Activated CD8-positive, alpha-beta T cell treated with anti-CD3 and anti-CD28 coated beads, Interleukin-2, amount 10 ng/mL, durations not matched to agents 7 days and 5 days (primary cell): ENCODE measurements at places on chromosomes 2 and 18. TPM values are rescaled to one million over a fixed set of nuclear protein-coding genes. Genes with fewer than 3 reads are reported as not detected.

EMX1 gene
- not detected for total RNA-seq

DNA sequence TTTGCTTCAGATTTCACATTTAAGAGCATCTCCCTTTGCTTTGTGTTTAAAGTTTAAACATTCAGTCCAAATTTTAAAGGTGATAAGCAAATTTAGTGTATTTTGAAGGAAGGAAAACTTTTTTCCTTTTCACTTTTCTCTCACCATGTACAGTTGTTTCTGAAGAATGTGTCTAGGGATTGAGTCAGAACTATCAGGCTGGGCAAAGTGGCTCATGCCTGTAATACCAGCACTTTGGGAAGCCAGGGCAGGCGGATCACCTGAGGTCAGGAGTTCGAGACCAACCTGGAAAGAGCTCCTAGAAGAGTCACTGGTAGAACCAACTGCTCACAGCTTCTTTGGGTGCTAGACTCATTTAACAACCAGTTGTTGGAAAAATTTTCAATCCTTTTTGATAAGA, 327.0 kb upstream of the THUMPD2 start:
- DNase-seq, result no peak

GRCh38 chr2:63463142-63463541, 125.1 kb downstream of the WDPCP start:
- DNase-seq, result no peak

- DNase-seq, result no peak
Measured at GRCh38 chr18:21930177-21930576, 189.6 kb downstream of the MIB1 start.

SGPP2 gene
- 0.11 TPM for total RNA-seq

GRCh38 chr2:37181726-37182684, 6.5 kb downstream of the SULT6B1 start:
- DNase-seq, result no peak

DNA sequence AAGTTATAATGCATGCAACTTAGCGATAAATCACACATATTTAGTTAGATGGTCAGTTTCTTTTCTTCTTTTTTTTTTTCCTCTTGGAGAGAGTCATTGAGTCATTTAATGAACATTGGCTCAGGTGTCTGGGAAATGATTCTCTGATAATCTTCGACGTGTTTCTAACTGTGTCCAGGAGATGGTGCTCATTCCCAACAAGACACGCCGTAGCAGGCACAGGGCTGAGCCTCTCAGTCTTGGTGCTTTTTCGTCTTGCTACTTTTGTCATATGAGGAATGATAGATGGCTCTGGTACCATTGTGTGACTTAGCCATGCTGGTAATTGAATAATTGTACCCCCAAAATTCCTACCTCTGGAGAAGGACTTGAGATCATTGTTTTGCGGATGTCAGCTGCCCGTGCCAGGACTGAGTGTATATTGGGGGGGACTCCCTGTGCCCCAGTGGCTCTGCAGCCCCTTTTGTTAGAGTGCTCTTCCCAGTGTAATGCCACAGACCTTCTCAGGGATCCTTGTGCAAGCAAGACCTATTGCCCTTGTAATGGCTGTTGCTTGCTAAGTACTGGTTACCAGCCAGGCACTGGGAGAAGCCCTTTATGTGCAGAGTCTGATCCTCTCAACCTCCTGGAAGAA, 107.6 kb upstream of the CYRIA start:
- DNase-seq, result no peak

RSAD2 gene
- 74.5 TPM for total RNA-seq

DNA sequence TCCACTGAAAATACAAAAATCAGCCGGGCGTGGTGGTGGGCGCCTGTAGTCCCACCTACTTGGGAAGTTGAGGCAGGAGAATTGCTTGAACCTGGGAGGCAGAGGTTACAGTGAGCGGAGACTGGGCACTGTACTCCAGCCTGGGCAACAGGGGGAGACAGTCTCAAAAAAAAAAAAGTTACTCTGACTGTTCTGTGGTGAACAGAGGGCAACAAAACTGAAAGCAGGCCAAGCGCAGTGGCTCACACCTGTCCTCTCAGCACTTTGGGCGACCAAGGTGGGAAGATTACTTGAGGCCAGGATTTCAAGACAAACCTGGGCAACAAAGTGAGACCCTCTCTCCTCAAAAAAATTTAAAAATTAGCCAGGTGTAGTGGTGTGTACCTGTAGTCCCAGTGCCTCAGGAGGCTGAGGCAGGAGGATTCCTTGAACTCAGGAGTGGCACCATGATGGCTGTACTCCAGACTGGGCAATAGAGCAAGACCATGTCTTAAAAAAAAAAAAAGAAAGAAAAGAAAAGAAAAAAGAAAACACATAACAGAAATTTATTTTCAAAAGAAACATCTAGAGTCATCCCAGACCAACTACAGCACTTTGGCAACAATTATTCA, 13.6 kb upstream of the RTN4 start:
- DNase-seq, result no peak

DNA sequence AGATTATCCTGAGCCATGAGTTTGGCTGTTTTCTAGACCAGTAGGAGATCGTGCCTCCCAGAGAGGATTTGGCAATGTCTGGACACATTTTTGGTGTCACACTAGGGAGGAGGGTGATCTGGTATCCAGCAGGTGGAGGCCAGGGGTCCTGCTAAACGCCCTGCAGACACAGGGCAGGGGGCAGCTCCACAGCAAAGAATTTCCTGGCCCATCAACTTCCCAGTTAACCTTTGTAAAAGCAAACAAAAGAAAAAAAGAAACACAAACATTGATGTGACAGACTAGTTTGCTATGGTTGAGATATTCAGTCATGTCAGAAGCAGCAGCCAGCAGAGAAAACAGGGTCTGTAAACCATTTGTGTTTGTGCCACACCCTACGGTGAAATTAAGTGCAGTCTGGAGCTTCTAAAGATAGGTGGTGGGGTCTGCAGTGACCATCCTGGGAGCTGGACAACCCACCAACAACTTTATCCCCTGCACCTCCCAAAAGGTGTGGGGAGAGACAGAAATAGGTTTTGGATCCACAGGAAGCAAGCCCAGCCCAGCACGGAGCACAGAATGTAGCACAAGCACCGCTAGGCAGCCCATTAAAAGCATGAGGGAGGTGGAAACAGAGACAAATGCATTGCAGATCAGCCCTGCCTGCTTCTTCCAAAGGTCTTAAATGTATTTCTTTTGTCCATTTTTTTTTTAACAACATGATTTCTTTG, 232.5 kb downstream of the MYT1L start:
- no peak for DNase-seq

NMUR1 gene
- total RNA-seq, result 0.99 TPM

CTLA4 gene
- 3.8 TPM for total RNA-seq

DNA sequence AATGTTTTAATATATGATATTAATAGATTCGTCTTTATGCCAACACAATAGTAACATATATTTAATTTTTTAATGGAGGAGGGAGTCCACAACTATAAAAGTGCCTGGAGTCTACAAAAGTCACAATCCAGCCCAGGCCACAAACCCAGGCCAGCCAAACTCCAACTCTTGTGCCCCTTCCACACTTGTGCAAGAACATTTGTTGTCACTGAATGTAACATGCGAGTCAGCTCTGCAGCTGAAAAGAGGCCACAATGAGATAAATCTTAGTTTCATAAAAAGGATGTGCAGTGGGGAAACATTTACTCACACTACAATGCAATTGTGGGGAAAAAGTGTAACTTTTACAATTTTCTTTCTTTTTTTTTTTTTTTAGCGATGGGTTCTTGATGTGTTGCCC, 110.8 kb downstream of the MCFD2 start:
- DNase-seq, result peak; percentile 13

DNA sequence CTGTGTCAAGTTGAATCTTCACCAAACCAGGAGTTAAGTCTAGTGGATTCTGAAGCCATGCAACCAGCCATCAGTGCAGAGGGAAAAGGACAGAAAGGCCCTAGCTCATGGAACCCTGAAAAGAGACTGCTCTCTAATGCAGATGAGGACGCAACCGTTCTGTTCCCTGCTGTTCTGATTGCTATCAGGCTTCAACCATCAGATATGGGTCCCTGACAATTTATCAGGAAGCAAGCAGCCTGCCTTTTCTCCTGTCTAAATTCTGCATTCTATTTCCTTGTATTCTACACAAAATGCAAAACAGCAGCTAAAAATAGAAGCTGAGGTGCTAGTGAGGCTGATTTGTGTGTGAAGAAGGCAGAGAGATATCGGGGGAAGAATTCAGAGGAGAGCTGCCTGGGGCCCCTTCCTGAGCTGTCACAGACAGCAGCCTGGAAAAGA, 68.4 kb upstream of the RTN4 start:
- no peak for DNase-seq

DNA sequence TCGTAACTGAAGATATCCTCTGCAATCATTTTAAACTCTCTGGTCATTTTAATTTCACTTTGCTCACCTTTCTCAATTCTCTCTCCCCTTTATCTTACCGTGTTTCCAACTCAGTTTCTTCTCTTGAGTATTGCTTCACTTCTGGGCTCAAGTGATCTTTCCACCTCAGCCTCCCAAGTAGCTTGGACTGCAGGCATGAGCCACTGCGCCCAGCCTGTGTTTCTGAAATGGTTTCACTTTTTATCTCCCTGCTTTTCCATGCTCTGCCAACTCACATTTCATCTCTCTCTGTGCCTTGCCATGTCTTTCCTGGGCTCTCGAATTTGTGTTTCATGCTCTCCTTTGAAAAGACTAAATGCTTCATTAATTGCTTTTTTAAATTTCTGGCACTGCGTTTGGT, 30.5 kb upstream of the TMEM131 start:
- no peak for DNase-seq

DNA sequence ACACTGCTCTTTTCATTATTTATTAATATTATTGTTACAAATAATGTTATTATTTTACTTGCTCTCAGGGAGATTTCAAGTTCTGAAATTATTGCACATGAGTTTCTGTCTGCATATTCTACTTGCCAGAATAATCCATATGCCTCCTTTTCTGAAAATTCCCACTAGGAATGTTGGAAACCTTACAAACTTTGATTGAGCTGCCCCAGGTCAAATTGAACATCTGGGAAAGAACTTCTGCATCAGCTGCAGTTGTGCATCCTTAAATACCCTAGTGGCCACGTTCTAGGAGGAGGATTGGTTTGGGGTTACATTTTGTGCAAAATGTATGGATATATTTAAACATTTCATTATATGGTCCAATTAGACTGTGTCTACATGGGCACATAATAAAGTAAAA, 1302.7 kb upstream of the PIK3C3 start:
- DNase-seq, result no peak

- DNase-seq, result no peak
Measured at GRCh38 chr2:178700922-178701342, 106.3 kb downstream of the TTN start.

DNA sequence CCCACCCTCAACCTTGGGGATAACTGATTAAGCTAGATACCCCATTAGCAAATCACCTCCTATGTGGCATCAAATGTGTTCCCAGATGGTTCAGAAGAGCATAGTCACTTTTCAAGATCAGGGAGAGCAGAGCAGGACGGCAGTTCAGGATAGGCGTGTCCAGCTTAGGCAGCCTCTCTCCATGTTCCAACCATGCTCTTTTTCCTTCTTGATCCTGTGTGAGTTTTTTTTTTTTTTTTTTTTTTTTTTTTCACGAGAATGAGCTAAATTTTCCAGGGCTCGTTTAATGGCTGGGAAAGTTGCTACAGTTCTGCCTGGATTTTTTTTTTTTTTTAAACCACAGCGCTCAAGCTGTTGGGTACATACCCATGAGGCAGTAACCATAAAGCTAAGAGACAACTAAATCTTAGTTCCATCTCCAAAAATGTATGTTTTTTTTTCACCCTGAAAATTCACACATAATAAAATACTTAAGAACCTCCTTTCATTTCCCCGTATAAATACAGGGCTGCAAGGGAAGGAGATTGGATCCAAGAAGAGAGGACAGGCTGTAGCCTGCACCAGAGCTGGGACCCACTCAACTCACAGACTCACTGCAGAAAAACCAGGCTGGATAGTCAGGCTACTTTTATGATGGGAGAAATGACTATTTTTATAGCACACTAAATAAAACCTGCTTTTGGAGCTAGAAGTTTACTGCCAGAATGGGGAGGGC, 244.3 kb downstream of the SETBP1 start:
- no peak for DNase-seq
